ENCODE measurements at places on chromosomes 1 and 21. TPM values are rescaled to one million over a fixed set of nuclear protein-coding genes. Genes with fewer than 3 reads are reported as not detected.

Gene S100A16
- total RNA-seq: 101 TPM

Gene BSDC1
- 73.8 TPM for total RNA-seq

Gene AADACL3
- not detected for total RNA-seq

Gene SYPL2
- total RNA-seq: 0.10 TPM

Gene PYGO2
- 12.7 TPM for total RNA-seq

Gene PLA2G2F
- total RNA-seq: not detected

Gene ADCY10
- 0.33 TPM for total RNA-seq

Gene PKLR
- total RNA-seq: 0.11 TPM

Gene SH2D5
- total RNA-seq: 4.0 TPM

Gene ZNF678
- 26.3 TPM for total RNA-seq

Gene CENPL
- 13.9 TPM for total RNA-seq

Gene BTBD8
- total RNA-seq: 56.1 TPM

Gene ARMH1
- 6.3 TPM for total RNA-seq

Gene CAP1
- total RNA-seq: 177 TPM

Gene LCE4A
- total RNA-seq: not detected

Gene IL10RB
- total RNA-seq: 24.0 TPM

Gene TMPRSS15
- total RNA-seq: 0.61 TPM

Gene CYP4A11
- 0.72 TPM for total RNA-seq

Gene S100A9
- 16.5 TPM for total RNA-seq

Gene PPM1J
- 5.0 TPM for total RNA-seq

Gene EPHX1
- total RNA-seq: 36.4 TPM

Gene RCAN1
- total RNA-seq: 42.4 TPM

Gene PPIAL4G
- total RNA-seq: 0.22 TPM

Gene GLMP
- total RNA-seq: 54.1 TPM

Gene UBE2U
- total RNA-seq: not detected

Gene SH3D21
- total RNA-seq: 6.9 TPM

Gene DCDC2B
- total RNA-seq: 0.28 TPM

Gene SLC25A34
- 0.59 TPM for total RNA-seq

Gene FCRL2
- total RNA-seq: not detected

Gene CD244
- total RNA-seq: not detected

Gene IFI16
- 23.9 TPM for total RNA-seq

Gene RASSF5
- 13.7 TPM for total RNA-seq

Gene HCN3
- 9.0 TPM for total RNA-seq

Gene KCNK1
- 10.5 TPM for total RNA-seq

Gene PAQR7
- 7.6 TPM for total RNA-seq

Gene MYOM3
- total RNA-seq: 0.50 TPM
